ENCODE measurements at places on chromosomes 2 and 18.

- DNase-seq, result no peak
Observed at GRCh38 chr2:18741191-18741590, 151.8 kb upstream of the NT5C1B start.

GRCh38 chr2:12325806-12326205 is 390.9 kb upstream of the TRIB2 start:
- DNase-seq, result no peak

- DNase-seq, result no peak
Observed at GRCh38 chr2:69641471-69641870, 2.1 kb downstream of the AAK1 start.

GRCh38 chr2:12212841-12213597 is 466.6 kb downstream of the LPIN1 start:
- no peak for DNase-seq

DNA sequence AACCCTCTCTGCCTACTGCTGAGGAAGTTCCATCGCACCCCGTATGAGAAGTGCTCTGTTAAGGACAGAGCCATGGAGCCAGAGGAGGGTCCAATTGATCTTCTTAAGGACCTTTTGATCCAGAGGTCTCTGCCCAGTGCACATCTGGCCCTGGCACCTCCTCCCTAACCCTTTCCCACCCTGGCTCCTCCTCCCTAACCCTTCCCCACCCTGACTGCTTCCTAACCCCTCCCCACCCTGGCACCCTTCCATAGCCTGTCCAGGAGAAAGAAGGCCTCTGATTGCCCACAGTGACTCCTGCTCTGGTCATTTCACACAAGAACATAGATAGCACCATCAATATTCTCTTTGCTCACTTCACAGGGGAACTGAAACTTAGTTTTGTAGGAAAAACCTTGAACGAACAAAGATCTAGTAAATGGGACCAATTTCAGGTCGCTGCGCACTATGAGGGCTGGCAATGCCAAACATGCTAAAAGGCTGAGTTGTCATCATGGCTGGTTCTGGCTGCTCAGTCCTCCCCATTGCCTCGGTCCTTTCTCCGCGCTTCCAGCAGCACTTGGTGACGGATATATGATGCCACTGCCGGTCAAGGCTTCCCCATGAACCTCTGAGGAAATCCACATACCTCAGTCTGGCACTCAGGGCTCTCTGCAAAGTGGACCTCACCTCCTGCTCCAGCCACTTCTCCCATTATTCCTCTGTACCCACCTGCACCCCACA is 49.2 kb downstream of the PKDCC start:
- DNase-seq, result no peak

- no peak for DNase-seq
Observed at GRCh38 chr2:213104903-213105202, 46.6 kb downstream of the IKZF2 start.

- no peak for DNase-seq
Observed at GRCh38 chr18:28961669-28962228, 784.8 kb upstream of the CDH2 start.
